ENCODE measurements at places on chromosomes 3 and 15.

- DNase-seq = peak; percentile 45
Observed at GRCh38 chr3:150399060-150399459, 9.0 kb upstream of the TSC22D2 start.

- peak; percentile 91 for DNase-seq
Observed at GRCh38 chr3:14508966-14509795, 31.0 kb downstream of the GRIP2 start.

DNA sequence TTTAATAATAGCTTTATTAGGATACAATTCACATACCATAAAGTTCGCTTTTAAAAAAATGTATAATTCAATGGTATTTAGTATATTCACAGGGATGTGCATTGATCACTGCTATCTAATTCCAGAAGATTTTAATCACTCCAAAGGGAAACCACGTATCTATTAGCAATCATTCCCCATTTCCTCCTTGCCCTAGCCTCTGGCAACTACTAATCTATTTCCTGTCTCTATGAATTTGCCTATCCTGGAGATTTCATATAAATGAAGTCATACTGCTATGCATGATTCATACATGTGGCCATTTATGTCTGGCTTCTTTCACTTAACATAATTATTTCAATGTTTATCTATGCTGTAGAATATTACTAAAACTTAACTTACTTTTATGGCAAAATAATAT, 32.0 kb upstream of the CASR start:
- no peak for DNase-seq

DNA sequence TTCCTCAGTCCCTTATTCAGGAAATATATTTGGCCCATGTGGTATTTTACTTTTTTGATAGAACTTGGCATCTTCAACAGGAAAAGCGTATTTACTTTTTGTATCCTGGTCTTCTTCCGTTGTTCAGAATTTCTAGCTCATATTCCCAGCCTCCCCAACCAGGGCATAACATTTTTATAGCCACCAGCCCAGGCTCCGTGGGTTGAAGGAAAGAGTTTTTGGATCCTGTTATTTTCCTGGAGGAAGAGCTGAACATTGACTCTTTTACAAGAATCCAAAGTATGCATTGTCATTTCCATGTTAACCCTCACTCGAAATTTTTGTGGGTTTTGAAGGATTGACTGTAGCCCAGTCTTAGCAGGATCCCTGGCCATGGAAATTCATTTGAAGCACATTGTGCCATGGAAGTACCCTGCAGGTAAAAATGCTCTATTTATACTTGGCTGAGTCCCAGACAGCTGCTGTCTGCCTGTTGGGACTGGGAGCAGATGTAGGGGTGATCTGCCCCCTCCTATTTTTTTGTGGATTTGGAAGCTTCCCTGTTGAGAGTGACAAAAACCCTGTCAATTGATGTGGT, 98.8 kb downstream of the AKAP13 start:
- DNase-seq = peak; percentile 63

DNA sequence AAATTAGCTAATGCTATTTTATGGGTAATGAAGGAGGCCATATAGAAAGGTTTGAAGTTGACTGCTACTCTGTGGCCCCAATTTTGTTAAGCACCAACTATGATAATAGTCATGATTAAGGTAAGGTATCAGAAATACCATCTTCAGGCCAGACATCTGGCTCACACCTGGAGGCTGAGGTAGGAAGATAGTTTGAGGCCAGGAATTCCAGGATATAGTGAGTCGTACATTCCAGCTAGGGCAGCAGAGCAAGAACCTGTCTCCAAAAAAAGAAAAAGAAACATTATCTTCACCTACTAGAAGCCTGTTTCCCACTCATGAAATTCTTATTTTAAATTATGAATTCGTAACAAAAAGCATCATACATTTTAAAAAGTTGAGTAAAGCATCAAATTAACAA, 64.4 kb downstream of the LRRC28 start:
- peak; percentile 35 for DNase-seq

DNA sequence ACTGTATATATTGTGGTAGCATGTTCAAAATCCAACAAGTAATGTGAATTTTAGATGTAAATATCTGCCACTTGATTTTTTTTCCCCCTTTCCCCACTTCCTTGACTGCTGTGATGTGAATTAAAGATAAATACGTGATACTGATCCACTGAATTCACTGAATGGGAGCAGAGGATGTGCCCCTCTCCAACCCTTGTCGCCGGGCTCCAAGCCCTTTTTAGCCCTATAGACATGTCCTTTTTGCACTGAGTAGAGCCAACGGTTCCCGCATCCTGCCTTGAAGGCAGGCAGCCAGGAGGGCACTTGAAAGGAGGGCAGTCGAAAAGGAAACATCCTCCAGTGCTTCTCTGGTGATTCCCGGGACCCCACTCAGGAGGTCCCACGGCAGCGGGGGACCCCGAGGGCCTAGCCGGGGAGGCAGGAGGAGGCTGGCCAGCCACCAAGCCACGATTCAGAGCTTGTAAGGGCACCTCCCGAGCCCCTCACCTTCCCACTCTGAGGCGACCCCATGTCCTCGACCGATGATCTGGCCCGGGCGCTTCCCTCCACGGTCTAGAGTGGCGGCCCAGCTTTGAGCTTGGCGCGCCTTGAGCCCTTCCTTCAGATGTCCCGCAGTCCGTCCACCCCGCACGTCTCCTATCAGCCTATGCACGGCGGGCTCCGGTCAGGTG, 901 bp upstream of the MANF start:
- DNase-seq = peak; percentile 43

- DNase-seq = no peak
Observed at GRCh38 chr15:59039225-59039624, 51.8 kb downstream of the RNF111 start.

DNA sequence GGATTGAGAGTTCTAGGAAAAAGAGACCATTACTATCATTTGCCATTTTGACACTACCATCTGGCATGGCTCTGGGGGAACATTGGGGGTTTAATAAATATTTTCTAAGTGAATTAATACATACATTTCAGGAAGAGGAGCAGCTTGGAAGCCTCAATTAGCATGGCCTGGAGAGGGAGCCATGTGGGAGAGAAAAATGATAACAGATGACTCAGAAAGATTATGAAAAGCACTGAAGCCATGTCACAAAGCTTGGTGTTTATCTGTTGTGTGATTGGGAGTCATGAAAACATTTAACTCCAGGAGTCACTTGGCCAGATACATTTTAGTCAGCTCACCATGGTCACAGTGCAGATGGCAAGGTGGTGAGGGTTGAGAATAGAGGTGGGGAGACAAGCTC, 121.0 kb downstream of the SSR3 start:
- no peak for DNase-seq

- DNase-seq = no peak
Observed at GRCh38 chr3:39080026-39080425, 27.4 kb downstream of the GORASP1 start.

DNA sequence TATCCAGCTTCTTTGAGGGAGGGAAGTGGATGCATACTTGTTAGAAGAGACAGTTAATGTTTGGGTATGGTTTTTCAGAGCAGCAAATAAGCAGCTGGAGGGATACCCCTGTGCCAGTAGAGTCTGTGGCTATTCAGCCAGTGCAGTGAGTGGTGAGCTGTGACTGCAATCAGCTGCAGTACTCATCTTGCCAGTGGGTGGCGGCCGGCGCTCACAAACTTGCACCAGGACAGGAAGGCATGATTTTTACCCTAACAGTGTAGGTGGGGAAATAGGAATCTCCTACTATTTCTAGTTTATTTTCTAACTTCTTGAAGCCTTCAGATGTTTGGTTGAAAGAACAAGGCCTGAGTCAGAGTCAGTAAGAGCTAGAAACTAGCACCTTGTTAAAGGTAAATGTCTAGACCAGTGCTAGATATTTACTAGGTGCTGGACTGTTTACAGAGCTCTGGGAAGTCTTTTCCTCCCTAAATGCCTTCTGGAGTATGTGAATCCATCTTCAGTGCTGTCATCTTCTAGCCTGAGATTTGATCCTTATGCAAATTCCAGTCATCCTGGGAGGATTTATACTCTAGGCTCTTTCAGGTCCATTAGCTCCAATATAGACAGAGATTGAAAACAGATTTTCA, 23.6 kb downstream of the TIMP4 start:
- DNase-seq = peak; percentile 76

DNA sequence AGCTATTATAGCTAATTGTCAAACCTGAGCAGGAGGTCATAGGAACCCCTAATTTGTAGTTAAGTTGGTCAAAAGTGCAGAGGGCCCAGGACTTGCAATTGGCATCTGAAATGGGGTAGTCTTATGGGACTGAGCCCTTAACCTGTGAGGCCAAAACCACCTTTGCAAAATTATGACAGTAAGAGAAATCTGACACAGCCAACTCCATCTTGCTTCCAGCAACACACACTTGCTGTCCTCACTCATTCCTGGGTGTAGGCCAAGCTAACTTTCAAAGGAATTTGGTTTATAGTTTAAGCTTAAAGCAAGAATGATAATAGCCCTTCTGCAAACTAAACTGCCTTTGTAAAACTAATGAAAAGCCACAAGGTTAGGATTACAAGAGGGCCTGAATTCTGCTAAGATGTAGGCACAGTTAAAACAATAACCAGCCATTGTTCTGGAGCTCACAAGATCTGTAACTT, 57.6 kb upstream of the FRMD4B start:
- no peak for DNase-seq

DNA sequence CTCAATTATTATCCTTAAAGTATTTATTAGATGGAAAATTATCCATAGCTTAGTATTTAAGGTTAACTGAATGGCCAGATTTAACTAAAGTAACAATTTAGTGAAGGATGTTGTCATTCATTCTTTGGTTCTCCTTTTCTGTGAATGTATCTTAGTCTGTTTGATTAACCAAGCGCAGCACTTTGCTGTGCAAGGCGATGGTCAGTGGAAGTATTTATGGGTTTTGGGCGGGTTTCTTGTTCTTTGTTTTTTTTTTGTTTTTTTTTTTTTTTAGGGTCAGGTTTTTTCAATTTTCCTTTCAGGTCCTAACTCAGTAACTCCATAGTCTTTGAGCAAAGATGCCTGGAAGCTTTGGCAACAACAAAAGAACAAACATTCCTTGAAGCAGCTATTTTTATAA, 328.8 kb downstream of the PTPRG start:
- DNase-seq = no peak

DNA sequence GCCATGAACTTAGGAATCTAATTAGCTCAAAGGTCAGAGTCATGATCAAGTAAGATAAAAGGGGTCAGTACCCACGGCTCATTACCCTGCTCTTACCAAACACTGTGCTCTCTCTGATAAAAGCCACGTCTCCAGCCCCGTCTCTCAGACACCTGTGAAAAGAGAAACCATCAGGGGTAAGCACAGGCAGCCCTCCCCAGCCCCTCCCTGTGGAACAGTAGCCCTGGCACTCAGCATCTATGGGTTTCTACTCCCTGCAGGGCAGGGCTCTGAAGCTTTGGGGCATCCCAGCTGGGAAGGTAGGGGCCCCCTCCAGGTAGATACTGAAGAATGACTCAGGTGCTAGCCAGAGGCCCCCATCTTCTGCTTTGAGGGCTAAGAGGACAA, 10.5 kb downstream of the LTF start:
- no peak for DNase-seq

GRCh38 chr3:150083655-150084042, 113.0 kb upstream of the PFN2 start:
- DNase-seq = no peak

DNA sequence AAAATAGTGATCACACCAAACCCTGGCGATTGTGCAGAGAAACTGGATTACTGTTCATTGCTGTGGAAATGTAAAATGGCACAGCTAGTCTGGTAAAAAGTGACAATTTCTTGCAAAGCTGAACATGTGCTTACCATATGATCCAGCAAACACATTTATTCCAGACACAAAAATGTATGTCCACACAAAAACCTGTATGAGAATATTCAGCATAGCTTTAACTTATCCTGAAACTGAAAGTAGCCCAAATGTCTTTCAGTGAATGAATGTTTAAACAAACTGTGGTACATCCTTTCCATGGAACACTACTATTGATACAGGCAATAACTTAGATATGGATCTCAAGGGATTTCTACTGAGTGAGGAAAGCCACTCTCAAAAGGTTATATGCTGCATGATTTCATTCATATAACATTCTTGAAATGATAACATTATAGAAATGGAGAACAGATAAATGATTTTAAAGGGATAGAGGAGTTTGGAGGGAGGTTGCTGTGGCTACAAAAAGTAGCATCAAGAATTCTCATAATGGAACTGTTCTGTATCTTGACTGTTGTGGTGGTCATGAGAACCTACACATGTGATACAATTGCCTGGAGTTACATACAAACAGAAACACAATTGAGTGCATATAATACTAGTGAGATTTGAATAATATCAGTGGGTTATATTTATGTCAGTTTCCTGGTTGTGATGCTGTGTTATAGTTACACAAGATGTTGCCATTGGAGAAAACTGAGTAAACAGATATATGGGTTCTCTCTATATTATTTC, 70.7 kb upstream of the DPH6 start:
- no peak for DNase-seq

GRCh38 chr3:18586076-18586475, 160.9 kb upstream of the SATB1 start:
- DNase-seq = no peak

GRCh38 chr3:119870512-119870911, 88.6 kb downstream of the NR1I2 start:
- no peak for DNase-seq

DNA sequence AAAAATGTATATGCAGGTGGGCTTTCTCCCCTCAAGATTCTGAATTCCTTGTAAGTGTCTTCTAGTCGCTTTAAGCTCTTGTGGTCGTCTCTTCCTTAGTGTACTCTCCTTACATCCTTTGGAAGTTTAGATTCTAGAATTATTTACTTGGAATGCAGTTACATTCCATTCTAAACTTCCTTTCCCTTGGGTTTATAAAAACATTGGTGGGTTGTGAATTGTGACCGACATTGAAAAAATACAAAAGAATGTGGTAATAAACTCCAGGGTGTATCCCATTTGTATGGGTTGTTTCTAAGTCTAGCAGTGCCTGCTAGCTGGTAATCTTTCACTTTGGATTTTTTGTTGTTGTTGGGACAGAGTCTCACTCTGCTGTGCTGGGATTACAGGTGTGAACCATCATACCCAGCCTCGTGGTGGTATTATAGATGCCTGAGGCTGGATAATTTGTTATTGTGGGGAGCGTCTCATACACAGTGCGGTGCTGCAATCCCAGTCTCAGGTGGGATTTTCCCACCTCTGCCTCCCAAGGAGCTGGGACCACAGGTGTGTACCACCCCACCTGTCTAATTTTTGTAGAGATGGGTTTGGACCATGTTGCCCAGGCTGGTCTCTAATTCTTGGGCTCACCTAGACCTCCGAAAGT, 9.1 kb downstream of the CHD2 start:
- DNase-seq = no peak

DNA sequence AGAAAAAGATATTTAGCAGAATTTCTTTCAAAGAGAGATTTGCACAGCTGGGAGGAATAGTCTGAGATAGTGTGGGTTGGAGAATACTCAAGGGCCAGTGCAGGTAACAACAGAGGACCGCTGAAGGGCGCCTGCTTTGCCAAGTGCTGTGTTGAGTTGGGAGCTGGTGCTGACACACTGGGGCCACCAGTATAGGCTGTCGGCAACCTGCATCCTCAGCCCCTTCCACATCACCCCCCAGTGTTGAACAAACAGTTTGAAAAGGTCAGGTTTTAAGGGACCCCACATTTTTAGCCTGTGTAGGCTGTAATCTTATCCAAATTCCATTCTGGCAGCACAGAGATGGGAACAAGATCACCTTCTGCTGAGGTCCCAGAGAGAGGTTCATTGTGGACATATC, 96.6 kb downstream of the ABHD5 start:
- no peak for DNase-seq

Measured in GM23338 (cell line).